ENCODE measurements at places on chromosomes 4 and X.

- DNase-seq = no peak
These were observed 36.5 kb upstream of the SLC10A4 start for GRCh38 chr4:48446642-48447041.

GRCh38 chrX:155966876-155967275 lies 30.6 kb upstream of the IL9R start:
- no peak for DNase-seq

DNA sequence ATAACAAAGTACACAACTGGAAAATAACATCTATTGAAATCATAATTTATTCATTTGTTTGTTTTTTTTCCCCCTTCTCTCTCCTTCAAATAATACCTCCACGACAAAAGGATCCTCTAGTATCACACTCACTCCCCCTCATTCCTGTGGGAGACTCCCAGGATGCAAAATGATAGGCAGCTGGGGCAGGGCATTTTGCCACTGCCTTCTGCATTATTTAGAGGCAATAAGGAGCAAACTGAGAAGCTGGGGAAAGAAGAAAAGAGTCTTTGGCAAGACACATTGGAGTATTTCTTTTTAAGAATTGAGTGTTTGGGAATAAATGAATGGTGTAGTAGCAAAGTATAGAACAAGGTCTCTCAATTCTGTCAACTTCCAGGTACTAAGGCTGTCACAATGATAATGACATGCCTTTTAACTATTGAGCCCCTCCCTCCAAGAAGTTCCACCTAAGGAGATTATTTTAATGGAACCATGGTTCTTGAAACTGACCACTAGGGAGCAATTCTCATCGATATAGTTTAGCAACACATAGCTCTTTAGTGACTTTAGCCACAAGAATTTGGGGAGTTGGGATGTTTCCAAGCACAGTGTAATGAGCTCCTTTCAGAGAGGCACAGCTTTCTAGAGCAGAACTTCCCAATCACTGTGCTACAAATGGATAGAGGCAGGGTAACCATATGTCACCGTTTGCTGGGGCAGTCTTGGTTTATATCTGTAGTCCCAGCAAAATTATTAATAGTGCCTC lies 303.3 kb downstream of the FRMPD4 start:
- DNase-seq = no peak

- DNase-seq = no peak
These were observed 270.3 kb upstream of the CTSO start for GRCh38 chr4:156223985-156224384.

- no peak for DNase-seq
These were observed 10.7 kb downstream of the BBS12 start for GRCh38 chr4:122742933-122743829.

- no peak for DNase-seq
These were observed 10.7 kb upstream of the CXCL8 start for GRCh38 chr4:73729534-73730165.

DNA sequence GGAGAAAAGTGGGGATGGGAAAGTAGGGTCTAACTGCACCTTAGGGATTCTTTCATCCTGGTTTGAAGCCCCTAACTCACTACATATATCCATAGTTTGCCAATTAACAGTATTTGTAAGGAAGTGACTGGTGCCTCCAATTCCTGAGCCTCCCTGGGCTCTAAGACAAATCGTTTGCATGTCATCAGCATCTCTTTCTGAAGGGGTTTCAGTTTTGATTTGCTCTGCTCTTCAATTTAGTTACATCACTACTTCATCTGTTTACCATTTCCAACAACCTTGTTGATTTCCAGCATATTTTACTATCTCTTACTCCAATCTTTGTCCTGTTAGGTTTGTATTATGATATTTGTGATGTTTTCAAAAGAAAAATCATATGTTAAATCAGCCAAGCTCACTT lies 15.5 kb upstream of the DDX60 start:
- no peak for DNase-seq

GRCh38 chrX:108223585-108223984 lies 132.0 kb downstream of the ATG4A start:
- DNase-seq = no peak

GRCh38 chr4:131258361-131258760 lies 1890.7 kb upstream of the PCDH10 start:
- DNase-seq = no peak

DNA sequence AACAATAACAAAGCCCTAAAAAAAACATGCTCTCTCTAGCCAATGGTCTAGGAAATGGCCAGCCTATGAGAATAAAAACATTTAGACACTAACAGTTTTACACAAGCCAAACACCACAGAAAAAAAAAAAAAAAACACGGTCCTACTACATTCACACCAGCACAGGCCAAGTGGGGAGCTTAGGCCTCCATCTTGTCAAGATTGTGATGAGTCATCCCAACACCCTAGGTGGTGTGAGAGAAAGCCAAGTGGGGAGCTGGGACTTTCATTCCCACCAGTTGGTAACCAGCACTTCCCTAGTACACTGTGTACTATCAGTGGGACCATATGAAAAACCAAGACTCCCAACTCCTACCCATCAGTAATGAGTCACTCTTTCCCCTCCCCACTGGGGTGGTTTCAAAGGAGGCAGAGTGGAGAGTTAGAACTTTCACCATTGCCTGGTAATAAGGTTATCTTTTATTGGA lies 95.6 kb downstream of the ADAMTS3 start:
- DNase-seq = no peak

- DNase-seq = no peak
These were observed 61.9 kb downstream of the HOPX start for GRCh38 chr4:56619160-56619559.

DNA sequence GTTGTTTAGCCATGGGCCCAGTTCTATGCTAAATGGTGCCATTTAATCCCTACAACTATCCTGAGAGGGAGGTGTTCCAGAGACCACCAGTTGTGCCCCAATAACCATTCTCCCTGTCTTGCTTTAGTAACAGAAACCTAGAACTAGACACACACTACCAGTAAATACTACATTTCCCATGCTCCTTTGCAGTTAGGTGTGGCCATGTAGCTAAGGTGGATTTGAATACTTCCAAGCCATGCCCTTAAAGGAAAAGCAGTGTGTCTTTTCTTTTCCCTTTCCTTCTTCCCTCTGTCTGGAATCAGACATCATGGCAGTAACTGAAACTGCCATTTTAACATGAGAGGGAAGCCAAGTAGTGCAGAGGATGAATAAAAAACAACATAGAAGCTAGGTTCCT lies 90.9 kb upstream of the TMEM33 start:
- DNase-seq = no peak

- DNase-seq = no peak
These were observed 30.7 kb upstream of the JAKMIP1 start for GRCh38 chr4:6230827-6231662.

DNA sequence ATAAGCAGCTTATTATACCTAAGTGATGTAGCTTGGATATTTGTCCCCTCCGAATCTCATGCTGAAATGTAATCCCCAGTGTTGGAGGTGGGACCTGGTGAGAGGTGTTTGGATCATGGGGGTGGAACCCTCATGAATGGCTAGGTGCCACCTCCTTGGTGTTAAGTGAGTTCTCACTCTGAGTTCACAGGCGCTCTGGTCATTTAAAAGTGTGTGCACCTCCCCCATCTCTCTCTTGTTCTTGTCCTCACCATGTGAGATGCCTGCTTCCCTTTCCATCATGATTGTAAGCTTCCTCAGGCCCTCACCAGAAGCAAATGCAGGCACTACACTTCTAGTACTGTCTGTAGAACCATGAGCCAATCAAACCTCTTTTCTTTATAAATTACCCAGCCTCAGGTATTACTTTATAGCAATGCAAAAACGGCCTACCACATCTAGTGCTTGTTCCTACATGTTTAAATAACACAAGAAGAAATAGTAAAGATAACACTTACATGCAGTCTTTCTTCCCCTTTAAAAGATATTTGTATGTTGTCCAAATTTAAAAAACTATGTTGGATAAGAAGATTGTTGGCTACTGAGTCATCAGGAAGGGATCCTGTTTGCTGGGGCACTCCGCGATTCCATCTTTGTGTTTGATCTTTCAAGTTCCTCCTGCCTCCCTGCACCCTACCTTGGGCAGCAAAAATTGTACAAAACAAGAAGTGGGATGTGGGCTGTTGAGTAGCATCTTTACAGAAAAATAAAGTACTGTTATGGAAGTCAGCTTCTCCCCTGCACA lies 29.7 kb downstream of the PPP1R2C start:
- no peak for DNase-seq

DNA sequence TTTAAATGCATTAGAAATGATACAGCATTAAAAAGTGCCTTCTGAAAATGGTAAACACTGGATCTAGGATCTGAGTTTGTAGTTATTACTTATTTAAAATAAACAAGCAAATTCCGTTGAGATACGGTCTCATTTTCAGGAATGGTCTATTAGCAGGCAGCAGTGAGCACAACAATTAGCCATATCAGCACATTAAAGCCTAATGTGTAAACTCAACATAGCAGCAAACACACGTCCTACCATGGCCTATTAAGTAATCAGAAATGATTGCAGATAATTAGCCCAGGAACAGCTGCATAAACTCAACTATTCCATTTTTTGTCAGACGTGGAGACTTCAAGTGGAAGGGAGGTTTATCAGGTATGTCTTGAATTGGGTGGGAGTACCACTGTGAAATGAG lies 61.8 kb downstream of the NEIL3 start:
- DNase-seq = no peak

GRCh38 chr4:132958457-132959263 lies 190.4 kb upstream of the PCDH10 start:
- DNase-seq = no peak

GRCh38 chrX:122934131-122934530 lies 249.9 kb upstream of the GRIA3 start:
- no peak for DNase-seq

GRCh38 chr4:20084488-20084887 lies 167.2 kb upstream of the SLIT2 start:
- DNase-seq = no peak

DNA sequence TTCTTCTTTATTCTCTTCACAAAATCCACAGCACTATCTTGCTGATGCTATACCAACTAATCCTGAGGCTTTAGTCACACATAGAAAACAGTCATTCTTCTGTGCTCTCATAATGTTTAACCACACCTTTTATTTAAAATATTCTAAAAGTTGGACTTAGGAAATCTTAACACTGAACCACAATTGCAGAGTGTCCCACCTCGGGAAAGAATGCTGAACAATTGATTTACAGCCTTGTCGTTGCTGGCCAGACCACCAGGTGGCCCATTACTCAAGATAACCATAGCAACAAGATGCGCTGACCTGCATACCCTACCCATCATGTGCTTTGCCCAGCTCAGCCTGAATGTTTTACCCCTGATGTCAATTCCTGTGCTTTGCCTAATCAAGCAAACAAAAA lies 100.8 kb downstream of the ARSJ start:
- no peak for DNase-seq

DNA sequence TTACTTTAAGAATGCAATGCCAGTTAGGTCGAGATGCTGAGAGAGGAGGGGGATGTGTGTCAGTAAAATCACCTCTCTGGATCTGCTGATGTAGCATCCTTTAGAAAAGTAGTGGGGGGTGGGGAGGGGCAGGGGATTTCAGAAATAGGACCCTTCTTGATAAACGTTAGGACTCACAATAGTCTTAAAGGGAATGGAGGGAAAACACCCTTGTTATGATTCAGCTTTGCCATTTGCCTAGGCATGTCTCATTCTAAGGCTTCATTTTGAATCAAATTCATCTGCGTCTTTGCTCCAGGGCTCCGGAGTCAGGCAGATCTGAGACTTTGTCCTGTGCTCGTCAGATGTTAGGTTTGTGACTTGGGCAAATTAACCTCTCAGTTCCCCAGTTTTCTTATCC lies 879 bp downstream of the SH2D1A start:
- no peak for DNase-seq

DNA sequence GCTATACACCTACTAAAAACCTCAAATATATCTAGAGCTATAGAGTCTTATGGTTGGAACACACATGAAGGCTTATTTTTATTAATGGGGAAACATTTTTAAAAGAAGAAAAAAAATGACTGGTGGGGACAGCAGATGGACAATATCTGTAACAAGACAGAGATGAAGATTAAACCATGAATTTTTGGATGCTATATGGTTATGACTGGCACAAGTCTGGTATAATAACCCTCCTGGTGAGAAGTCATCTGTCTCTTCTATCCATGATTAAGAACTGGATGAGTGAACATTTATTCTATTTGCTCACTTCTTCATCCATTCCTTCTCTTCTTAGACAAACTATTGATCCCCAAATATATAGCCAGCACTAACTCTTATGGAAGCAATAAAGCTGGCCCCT lies 104.4 kb downstream of the EFHC2 start:
- no peak for DNase-seq

- no peak for DNase-seq
These were observed 213.4 kb upstream of the JADE1 start for GRCh38 chr4:128596115-128596514.

- DNase-seq = no peak
These were observed 51.1 kb downstream of the LEF1 start for GRCh38 chr4:108117418-108118182.

- DNase-seq = no peak
These were observed 244.2 kb downstream of the CBLL2 start for GRCh38 chrX:22516893-22517292.

DNA sequence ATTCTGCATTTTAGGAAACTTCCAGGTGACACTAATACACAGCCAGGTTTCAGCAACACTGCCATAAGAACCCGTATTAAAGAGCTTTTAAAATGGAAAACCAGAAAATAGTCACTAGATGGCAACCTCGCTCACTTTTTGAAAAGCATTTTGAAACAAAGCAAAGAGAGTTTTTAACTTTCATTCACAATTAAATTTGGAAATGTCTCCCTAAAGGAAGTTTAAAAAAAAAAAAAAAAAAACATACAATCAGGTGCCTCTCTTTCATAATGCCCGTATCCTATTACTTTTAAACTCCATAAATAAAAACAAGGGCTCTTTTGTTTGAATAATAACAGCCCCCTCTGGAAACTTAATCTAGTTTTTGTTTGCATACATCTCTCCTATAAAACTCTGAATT lies 20.3 kb downstream of the MEPE start:
- no peak for DNase-seq

GRCh38 chrX:125387945-125388344 lies 68.3 kb downstream of the TEX13C start:
- no peak for DNase-seq

GRCh38 chr4:67624939-67625338 lies 66.4 kb downstream of the STAP1 start:
- no peak for DNase-seq

- DNase-seq = no peak
These were observed 10.5 kb downstream of the ZCCHC18 start for GRCh38 chrX:104122829-104123228.

- DNase-seq = no peak
These were observed 229.0 kb upstream of the LCORL start for GRCh38 chr4:18250564-18250963.

DNA sequence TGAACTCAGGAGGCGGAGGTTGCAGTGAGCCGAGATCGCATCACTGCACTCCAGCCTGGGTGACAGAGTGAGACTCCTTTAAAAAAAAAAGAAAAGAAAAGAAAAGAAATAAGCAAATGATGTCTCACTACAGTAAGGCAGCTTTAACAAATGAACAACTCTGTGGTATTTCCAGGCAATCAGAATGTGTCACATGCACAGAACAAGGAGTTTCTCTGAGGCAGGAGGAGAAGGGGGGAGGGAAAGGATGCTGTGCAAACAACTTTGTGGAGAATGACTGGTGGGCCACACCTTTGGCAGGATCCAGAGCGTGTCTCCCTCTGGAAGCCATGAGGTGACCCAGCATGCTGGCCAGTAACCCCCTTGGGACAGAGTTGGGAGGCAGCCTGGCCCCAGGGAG lies 57.6 kb downstream of the RAI2 start:
- no peak for DNase-seq

Data from activated naive CD4-positive, alpha-beta T cell (primary cell).